Activated CD4-positive, alpha-beta memory T cell treated with anti-CD3 and anti-CD28 coated beads for 36 hours (primary cell): ENCODE measurements at places on chromosomes 16 and 17.

- DNase-seq = no peak
These were observed 1.7 kb upstream of the CYTH1 start for GRCh38 chr17:78783711-78784324.

- no peak for DNase-seq
These were observed 17.3 kb upstream of the ERCC4 start for GRCh38 chr16:13902677-13903076.

DNA sequence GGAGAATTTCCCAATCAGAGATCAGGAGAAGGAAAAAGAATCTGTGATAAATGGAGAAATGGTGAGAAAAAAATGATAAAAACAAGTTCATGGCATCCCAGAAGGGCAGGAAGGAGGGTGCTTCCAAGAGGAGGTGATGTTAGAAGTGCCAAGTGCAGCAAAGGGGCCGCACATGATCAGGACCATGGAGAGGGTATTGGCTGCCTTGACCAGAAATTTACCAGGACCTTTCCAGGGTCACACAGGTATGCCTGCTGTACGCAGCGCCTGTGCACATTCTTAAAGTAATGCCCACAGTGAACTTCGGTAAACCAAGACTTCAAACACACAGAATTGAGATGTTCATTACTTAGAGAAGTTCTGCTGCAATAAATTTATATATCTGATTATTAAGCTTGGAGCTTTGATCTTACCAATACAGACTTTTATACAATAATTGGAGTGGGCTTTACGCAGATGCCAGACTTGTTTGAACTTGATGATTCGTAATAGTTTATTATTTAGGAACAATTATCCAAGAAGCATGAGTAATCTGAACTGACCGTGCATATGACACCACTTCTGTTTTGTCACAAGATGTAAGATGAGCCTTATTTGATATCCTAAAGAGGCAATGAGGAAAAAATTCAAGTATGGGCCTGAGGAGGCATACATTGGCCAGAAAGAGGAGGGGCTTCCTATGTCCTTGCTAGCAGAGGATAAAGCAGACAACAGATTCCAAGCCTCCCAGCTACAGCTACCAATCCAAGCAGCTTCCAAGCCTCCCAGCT is 2.2 kb upstream of the KRT33A start:
- DNase-seq = no peak

GRCh38 chr17:57655553-57655952 is 89.5 kb downstream of the CCDC182 start:
- DNase-seq = no peak

- DNase-seq = no peak
These were observed 166.1 kb downstream of the PRKCA start for GRCh38 chr17:66468241-66469087.

GRCh38 chr16:27040732-27041131 is 26.0 kb upstream of the C16orf82 start:
- no peak for DNase-seq

DNA sequence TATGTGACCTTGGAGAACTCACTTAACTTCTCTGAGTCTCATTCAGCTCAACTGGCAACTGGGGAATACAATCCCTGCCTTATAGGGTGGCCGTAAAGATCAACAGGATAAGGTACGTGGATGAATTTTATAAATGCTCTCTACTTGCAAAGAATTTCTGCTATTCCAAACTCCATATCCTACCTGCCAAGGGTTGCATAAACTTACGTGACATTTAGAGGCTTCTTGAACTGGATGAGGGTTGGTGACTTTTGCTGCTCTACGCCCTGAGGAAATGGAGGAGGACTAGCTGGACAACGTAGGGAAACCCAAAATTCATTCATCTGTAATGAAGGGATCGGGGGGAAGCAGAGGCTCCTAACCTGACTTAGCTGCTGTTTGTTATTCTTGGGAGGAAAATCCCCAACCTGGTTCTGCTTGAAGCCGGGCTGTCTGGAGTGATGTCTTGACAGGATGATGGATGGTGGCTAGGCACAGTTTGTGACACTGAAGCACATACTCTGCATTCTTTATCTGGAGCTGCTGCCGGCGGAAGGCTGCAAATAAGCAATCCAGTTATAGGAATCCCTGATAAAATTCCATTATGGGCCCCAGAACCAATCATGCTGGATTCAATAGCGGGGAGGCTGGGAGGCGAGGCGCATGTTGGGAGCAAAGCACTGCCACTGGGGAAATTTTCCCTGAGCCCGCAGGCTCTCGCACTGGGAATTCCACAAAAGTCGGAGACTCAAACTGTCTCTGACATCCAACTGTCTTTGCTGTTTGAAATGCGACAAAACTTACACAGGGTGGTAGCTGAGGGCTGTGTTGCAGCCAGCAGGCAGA is 94.7 kb upstream of the SDK2 start:
- DNase-seq = no peak

- no peak for DNase-seq
These were observed 30.6 kb downstream of the MAP2K6 start for GRCh38 chr17:69445132-69445531.

- no peak for DNase-seq
These were observed 10.4 kb downstream of the CANT1 start for GRCh38 chr17:78999056-78999768.

DNA sequence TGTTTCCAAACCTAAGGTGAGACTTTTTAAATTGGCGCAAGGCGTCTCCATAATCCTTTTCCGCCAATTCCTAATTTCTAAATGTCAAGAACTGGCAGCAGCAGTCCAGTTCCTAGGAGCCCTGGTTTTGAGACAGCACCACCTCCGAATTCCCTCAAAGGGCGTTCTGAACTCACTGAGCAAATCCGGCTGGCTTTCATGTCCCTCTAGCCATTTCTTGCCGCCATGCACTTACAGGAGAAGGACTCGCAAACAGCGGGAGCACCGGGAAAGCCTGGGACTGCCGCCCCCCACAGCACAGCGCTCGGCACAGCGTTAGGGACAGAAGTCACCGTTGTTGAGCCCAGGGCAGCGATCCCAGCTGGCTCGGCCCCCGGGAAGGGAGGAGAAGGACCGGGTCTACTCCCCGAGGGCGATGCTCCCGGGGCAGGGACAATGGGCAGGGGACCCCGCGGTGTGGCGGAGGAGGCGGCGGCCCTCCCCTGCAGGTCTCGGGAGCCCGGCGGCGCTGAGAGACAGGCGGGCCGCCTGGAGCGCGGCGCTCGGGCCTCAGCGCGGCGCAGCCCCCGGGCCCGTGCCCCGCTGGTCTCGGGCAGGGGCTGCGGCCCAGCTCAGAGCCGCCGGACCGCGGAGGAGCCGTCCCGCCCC is 545 bp downstream of the ARHGAP17 start:
- peak; percentile 37 for DNase-seq

DNA sequence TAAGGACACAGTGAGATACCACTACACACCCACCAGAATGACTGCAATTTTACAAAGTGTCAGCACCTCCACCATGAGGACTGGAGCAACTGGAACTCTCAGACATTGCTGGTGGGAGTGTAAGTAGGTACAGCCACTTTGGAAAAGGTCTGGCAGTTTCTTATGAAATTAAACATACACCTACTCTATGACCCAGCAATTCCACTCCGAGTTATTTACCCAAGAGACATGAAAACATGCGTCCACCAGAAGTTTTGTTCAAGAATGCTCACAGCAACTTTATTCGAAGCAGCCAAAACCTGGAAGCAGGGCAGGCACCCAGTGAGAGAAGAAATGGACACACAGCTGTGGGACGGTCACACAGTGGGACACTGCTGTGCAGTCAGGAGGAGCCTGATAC is 384.0 kb downstream of the SOX9 start:
- no peak for DNase-seq

DNA sequence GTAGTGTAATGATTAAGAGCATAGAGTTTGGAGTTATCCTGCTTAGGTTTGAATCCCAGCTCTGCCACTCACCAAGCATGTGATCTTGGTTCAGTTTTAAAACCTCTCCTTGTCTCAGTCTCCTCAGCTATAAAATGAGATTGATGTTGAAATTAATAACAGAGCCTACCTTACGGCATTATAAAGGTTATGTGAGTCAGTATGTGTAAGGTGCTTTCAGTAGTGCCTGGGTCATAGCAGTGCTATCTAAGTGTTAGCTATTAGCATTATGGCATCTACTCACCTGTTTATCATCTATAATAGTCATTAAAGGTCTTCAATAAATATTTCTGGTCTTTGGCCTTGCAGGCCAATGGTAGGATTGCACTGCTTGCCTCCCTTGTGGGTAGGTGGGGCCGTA is 53.4 kb downstream of the PRKCB start:
- no peak for DNase-seq

- no peak for DNase-seq
These were observed 78.8 kb downstream of the CES1 start for GRCh38 chr16:55754056-55754455.

DNA sequence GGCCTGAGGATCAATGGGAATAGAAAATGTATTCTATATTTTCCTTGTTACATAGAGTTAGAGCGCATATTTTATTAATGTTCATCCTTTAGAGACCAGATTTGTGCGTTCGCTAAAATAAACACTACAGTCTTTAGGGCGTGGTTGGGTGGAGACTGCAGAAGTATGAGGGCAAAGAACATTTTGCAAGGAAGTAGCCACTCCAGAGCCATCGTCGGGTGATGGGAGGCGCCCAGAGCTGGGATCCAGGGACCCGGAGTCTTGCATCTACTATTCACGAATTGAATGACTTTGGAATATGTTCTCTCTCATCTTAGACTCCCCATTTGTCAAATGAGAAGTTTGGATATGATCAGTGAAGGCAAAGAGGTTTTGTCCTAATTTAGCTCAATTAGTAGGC is 154.2 kb upstream of the IRX6 start:
- no peak for DNase-seq

- DNase-seq = no peak
These were observed 5.6 kb upstream of the SPATA20 start for GRCh38 chr17:50541402-50541715.

GRCh38 chr16:19175492-19176262 is 7.6 kb downstream of the SYT17 start:
- no peak for DNase-seq

DNA sequence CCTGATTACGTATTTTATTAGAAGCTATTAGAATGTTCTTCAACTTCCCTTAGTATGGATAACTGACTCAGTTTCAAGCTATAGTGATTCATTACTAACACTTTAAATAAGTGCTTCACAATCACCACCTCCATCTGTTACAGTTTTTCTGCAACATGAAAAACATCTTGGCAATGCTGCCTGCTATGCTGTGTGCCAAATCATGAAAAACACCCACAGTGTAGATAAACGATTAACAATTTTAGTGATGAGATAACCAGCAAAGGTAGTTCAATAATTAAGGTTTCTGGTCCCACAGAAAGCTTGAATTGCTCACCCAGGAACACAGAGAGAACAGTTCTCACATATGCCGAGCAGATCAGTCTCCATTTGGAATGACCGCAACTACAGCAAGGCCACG is 51.4 kb upstream of the SLC25A19 start:
- no peak for DNase-seq

DNA sequence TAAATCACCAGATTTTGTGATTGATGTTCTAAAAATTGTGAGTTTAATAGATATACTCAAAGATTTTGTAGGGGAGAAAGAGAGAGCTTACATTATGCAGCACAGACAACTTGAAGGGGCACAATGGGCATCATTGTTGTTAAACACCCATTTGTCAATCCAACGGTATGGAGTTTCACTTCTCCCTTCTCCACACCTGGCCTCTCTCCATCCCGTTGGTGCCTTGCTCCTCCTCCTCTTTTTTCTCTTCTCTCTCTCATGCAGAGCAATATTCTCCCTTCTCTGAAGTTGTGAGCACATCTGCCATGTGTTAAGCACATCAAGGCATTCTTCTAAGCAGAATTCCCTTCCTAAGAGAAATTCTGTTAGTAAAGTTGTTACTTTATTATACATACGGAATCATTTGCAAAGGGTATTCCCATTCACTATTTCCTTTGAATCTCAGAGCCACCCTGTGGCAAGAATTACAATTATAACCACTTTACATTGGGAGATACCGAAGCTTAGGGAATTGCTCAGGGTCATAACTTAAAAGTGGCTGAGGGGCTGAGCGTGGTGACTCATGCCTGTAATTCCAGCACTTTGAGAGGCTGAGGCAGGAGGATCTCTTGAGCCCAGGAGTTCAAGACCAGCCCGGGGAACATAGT is 40.5 kb upstream of the SKAP1 start:
- DNase-seq = no peak

- no peak for DNase-seq
These were observed 509.6 kb downstream of the CDH13 start for GRCh38 chr16:83136419-83136818.

DNA sequence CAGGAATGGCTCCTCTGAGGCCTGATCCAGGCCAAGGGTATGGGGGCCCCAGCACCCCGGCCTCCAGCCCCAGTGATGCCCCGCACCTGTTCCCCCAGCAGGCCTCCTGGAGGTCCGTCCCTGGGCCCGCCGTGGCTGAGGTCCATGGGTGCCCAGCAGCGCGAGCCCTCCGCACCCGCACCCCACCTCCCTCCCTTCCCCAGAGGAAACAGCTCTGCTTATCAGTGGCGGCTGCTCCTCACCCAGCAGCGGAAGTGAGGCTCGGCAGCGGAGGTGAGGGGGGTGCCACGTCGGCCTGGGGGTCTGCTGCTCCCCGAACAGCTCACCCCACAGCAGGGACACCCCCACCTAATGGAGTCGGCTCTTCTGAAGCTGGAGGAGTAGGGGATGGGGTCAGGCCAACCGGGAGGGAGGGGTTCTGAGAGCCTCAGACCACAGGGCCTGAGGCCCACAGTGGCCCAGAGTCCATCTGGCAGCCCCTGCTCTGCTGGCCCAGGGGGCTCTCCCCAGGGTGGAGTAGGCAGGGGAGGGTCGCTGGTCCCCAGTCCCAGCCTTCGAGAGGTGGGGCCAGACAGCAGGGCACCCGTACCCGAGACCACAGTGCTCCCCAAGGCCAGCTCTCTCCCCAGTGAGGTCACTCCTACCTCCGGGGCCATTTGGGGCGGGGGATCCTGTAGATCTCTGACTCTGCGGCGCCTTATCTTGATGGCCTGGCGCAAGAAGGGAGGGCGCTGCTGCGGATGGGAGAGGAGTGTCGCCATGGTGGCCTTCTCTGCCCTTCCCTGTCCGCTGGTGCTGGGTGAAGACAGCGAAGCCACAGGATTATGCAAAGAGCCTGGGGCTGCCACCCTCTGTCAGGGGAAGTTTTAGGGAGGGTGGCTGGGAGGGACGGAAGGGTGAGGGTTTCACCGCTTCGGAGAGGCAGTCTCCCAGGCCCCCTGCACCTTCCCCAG is at the start of gene UNC13D:
TSS of gene UNC13D (minus strand) at position 828 of the 953 bp plus-strand sequence. CDS start at position 761, 67 bp downstream.
- peak; percentile 72 for DNase-seq
